ENCODE measurements at places on chromosomes 2 and 18. TPM values are rescaled to one million over a fixed set of nuclear protein-coding genes. Genes with fewer than 3 reads are reported as not detected.

DNA sequence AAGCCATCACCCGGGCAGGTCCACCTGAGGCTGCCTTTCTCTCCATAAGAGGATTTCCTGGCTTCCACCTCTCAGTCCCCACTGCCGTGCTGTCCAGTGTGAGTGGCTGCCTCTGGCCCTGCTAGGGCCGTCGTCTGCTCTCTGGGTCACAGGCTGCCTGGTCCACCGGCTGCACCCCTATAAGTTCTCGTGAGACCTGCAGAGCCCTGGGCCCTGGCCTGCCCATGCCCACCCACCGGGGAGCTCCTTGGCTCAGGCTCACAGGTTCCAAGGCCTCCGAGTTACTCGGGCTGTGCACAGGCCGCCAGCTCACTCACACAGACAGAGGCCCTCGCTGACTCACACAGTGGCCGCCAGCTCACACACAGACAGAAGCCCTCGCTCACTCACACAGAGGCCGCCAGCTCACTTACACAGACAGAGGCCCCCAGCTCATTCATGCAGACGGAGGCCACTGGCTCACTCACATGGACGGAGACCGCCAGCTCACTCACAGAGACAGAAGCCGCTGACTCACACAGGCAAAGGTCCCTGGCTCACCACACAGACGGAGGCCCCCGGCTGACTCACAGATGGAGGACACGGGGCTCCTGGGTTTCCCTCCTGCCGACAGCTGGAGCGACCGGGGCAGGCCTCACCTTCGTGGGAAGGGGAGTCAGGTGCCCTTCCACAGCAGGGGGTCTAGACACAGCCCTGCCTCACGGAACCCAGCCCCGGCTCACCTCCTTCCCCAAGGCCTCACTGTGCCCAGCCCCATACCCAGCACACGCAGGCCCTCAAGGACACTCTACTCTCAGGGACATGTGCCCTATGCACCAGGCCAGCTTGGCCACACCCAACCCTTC is 334.1 kb upstream of the MYT1L start:
- DNase-seq: no peak
- H3K4me1 ChIP-seq: no peaks in the 10 kb centered on the region
- H3K36me3 ChIP-seq: no peaks in the 10 kb centered on the region
- H3K27me3 ChIP-seq: no peaks in the 10 kb centered on the region

MPP4 gene
- total RNA-seq: 0.11 TPM

GREB1 gene
- total RNA-seq: 174 TPM

GRCh38 chr2:133936601-133937000 is 317.3 kb upstream of the MGAT5 start:
- no peaks in the 10 kb centered on the region for H3K27me3 ChIP-seq
- no peak for DNase-seq
- H3K4me3 ChIP-seq: no peak overlapping the region
- H3K36me3 ChIP-seq: no peaks in the 10 kb centered on the region
- H3K4me1 ChIP-seq: no peaks in the 10 kb centered on the region

DNA sequence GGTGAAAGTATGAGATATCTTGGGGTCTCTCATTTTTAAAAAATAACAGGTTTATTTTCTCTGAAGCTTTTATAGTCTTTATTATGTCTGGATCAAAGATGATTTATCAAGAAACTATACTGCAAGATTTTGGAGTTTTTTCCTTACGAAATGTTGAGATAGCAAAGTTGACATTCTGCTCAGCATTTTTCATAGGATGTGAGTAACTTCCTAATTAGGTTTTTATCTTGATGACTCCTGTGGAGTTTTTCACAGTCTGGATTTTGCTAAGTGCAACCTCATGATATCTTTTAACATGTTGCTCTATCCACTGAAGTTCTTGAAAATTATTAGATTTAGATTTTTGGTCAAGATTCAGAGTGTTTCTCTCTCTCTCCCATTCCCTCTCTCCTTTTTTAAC is 17.8 kb downstream of the TCF7L1 start:
- H3K27me3 ChIP-seq: no peaks in the 10 kb centered on the region
- no peak overlapping the region for H3K4me3 ChIP-seq
- no peak overlapping the region for H3K27ac ChIP-seq
- peaks cover 31% of the 10 kb centered on the region for H3K36me3 ChIP-seq

- no peak for DNase-seq
- no peak overlapping the region for H3K27ac ChIP-seq
- no peaks in the 10 kb centered on the region for H3K27me3 ChIP-seq
- H3K4me1 ChIP-seq: no peaks in the 10 kb centered on the region
- no peak overlapping the region for H3K4me3 ChIP-seq
Observed at GRCh38 chr2:240966457-240966905, 31.9 kb upstream of the SNED1 start.

GRCh38 chr2:113822087-113822815 is 65.8 kb upstream of the SLC35F5 start:
- DNase-seq: no peak
- no peaks in the 10 kb centered on the region for H3K27me3 ChIP-seq
- no peak overlapping the region for H3K27ac ChIP-seq
- peaks cover 10% of the 10 kb centered on the region for H3K4me1 ChIP-seq

- no peaks in the 10 kb centered on the region for H3K27me3 ChIP-seq
- no peak overlapping the region for H3K27ac ChIP-seq
- H3K4me1 ChIP-seq: no peaks in the 10 kb centered on the region
- DNase-seq: no peak
Observed at GRCh38 chr2:200025717-200026116, 70.3 kb downstream of the MAIP1 start.

WNT10A gene
- not detected for total RNA-seq
